ENCODE measurements at places on chromosomes 13 and 19.

GRCh38 chr19:1673645-1674292 lies 21.4 kb upstream of the TCF3 start:
- no peak for DNase-seq

GRCh38 chr13:112134391-112135075 lies 67.6 kb downstream of the SOX1 start:
- no peak for DNase-seq

DNA sequence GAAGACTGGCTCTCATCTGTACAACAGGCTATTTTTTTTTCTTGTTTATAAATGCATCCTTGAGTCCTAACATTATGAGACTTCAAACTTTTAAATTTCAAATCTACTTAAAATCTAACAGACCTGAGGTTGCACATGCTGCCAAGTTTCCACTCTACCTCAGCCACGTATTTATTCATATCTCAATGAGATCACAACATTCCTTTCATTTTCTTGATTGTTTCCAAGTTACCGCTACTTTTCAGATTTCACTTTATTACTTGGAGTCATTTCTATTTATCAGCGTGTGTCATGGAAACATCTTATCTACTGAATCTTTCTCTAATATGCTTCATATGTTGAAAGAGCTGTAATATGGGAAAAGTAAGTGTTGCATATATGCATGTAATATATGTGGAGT lies 1257.5 kb upstream of the ATXN8OS start:
- DNase-seq, result no peak

DNA sequence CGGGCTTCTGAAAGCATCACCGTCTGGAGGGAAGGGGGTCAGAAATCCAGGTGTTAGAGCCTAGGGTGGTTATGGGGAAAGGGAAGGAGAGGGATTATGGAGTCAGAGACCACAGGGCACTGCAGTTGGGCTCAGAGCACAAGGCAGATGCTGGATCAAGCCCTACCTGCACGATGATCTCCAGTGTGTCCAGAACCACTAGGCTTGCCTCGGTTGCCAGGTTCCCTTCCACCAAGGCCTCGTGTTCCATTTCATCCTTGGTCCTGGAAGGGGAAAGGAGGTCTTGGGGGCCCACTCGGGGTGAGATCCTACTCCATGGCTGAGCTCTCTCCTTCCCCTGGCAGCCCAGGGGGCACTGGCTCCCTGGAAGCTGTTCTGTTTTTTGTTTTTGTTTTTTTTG lies 17.0 kb upstream of the KANK2 start:
- no peak for DNase-seq

- DNase-seq, result no peak
These were observed 16.0 kb upstream of the KDM4B start for GRCh38 chr19:4952945-4953344.

GRCh38 chr13:21450936-21451335 lies 8.2 kb downstream of the ZDHHC20 start:
- DNase-seq, result no peak

- no peak for DNase-seq
These were observed 54.1 kb upstream of the MLNR start for GRCh38 chr13:49165798-49166752.

GRCh38 chr13:43484432-43485225 lies 302.1 kb downstream of the ENOX1 start:
- DNase-seq, result no peak

DNA sequence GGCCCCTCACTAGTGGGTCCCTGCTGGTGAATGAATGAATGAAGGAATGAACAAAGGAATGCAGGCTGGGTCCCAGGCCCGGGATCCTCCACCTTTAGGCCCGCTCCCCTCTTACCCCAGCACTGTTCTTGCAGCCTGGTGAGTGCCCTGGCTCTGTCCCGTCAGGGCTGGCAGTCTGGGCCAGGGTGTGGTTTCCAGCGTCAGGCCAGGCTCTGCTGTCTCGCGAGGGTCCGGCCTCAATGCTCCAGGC lies 317 bp downstream of the LYL1 start:
- DNase-seq, result peak; percentile 40

- no peak for DNase-seq
These were observed 188.5 kb downstream of the LACC1 start for GRCh38 chr13:44068169-44068568.

DNA sequence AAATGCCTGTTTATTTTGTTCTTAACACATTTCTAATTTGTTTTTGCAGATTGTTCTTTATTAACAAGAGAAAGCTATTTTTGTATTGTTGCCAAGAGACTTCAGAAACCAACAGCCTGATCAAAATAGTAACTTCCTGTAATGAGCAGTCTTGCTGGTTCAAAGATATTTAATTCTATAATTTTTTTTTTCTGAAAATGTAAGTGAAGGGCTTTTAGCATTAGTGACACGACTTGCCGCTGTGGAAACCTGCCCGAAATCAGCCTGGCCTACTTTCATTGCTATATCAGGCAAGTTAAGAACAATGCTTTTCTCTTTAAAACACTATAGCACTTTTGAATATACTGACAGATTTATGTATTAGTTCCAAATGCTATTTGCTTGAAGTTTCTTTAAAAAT lies 374.3 kb downstream of the EFNB2 start:
- peak; percentile 19 for DNase-seq

- DNase-seq, result no peak
These were observed 201.8 kb upstream of the RFC3 start for GRCh38 chr13:33616130-33616529.

GRCh38 chr13:113123226-113124201 lies 915 bp downstream of the F10 start:
- DNase-seq, result no peak

DNA sequence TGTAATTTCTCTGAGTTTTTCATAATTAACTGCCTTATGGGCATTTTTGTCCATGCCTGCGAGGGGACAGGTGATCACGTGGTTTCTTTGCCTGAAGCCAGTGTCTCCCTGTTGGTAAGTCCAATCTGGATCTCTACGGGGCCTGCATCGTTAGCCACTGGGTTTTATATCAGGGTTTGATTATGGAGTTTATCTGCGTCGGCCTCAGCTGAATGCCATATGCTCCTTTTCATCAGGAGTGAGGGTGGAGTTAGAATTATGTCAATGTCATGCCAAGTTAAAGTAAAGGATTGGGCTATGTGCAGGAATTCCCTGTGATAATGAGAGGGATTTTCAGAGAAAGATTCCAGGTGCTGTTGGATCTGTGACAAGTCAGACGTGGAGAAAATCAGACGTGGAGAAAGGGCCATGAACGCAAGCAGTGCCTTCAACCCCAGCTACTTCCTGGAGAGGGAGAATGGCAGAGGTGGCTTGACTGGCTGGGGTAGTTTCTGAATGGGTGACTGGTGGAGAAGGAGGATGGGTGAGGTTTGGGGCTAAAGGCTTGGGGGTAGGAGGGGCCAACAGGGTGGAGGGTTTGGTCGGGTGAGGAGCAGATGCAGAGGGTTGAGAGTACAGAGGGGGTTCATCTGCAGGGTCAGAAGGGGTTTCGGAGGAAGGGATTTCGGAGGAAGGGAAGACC lies 24.3 kb downstream of the TMEM255B start:
- no peak for DNase-seq

DNA sequence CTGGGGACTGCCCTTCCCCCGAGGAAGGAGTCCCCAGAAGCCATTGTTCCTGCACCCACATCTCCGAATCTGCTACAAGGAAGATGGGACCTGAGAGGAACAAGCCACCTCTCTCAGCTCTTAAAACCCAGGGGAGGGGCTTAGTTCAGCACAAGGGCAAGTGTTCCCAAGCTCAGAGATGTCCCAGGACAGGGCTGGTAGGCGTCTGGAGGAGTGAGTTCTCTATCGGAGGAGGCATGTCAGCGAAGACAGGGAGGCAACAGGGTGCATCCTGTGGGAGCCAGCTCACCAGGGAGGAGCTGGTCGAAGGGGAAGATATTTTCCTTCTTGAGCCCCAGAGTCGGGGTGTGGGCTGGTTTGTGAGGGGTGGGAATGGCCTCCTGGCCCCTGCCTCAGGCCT lies 54.8 kb downstream of the CELF5 start:
- no peak for DNase-seq

DNA sequence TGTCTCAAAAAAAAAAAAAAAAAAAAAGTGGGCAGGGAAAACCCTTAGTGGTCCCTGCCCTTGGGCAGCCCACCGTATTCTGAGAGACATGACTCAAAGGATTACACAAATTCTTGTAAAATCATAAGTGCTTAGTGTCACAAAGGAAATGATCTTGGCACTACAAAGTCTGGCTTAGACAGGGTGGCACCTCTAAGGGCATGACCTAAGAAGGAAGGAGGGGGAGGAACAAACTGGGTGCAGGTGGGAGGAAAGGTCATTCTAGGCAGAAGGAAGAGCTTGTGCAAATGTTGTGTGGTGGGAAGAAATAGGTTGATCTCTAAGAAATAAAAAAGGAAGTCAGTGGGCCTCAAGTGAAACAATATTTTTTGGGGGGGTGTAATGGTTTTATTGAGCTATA lies 10.4 kb downstream of the PNPLA6 start:
- no peak for DNase-seq

- no peak for DNase-seq
These were observed 5.1 kb downstream of the RGCC start for GRCh38 chr13:41462427-41462826.

GRCh38 chr13:76455960-76456359 lies 430.2 kb downstream of the KCTD12 start:
- DNase-seq, result peak; percentile 15
